NCI-H1694 treated with DMSO at 0.1 percent for 48 hours (cell line): ENCODE measurements at places on chromosomes 16 and 17.

- no peak for DNase-seq
Measured at GRCh38 chr17:38768417-38768816, 15.9 kb downstream of the PSMB3 start.

GRCh38 chr16:546909-547770, 13.1 kb upstream of the PRR35 start:
- DNase-seq = peak; percentile 46

GRCh38 chr16:82651921-82652601, 25.3 kb downstream of the CDH13 start:
- DNase-seq = no peak

DNA sequence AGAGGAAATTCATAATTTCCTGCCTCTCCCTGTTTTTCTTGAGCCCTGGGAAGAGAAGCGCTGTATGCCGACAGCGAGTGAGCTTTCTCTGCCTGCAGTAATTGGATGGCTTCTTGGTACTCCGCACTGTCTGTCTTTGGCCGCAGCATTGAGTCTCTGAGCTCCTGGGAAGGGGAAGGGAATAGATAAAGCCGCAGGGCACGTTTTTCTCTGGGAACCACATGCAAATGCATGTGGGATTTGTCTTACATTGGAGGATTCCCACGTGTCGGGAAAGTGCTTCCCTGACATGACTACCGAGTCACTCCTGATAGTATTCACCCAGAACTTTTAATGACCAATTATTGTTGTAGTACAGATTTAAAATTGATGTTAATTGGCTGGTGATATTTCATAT, 385.9 kb downstream of the CPPED1 start:
- DNase-seq = no peak

GRCh38 chr17:74015990-74016389, 187.5 kb upstream of the RPL38 start:
- DNase-seq = peak; percentile 97
